Body of pancreas (tissue), 4 donors: ENCODE measurements at places on chromosomes 6 and 20.
A peak's percentile ranks its signal among the peaks of the same experiment; 100 is the strongest.

GRCh38 chr6:37847704-37848103 is 28.2 kb downstream of the ZFAND3 start:
- no peak for DNase-seq

DNA sequence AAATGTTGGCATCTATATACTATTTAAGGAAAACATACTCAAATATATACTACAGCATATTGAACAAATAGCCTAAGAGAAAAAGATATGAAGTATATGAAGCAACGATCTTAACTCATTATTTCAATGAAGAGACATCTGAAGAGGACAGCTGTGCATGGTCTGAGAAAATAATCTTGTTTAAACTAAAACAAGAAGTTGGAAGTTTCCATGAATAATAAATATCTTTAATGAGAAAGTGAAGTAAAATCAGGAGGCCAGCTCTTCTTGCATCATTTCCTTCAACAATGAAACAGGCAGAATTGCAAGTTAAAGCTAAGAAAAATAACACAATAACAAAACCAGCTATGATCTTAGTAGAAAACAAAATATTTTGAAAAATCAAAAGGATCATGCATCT is 1265.4 kb upstream of the MAP3K7 start:
- DNase-seq = no peak

DNA sequence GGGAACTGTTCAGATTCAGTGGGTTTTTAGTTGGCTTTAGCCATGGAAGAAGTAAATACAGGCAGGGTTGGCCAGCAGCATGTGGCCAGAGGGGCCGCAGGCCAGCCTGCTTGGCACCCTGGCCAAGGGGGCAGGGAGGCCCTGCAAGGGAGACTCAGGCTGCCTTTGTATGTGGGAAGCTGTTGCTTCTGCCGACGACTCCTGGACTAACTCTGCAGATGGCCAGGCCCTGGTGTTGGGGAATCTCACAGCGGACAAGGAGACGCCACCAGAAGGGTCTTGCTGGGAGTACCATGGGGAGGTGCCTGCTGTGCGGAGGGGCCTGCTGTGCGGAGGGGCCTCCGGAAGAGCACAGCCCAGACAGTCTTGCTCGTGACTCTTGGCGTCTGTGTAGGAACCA is 25.2 kb downstream of the PYGB start:
- DNase-seq = peak; percentile 9

DNA sequence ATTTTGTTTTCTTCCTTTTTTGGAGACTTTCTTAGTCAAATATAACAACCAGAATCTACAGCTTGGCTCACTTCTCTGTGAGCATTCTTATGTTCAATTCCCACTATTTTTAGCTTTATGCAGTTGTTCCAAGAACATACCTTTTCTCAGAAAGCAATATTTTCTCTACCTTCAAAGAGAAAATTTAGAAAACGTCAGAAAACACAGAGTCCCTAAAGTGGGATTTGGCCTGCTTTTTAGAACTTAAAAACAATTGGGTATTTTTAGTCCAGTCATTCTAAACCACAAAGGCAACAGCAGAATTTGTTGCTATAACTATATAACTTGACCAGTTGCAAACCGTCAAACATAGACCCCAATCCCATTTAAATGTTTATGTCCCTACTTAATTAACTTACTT is 133.1 kb downstream of the MOXD1 start:
- DNase-seq = no peak

- DNase-seq = no peak
These were observed 269.8 kb downstream of the CDH4 start for GRCh38 chr20:61521687-61522420.

DNA sequence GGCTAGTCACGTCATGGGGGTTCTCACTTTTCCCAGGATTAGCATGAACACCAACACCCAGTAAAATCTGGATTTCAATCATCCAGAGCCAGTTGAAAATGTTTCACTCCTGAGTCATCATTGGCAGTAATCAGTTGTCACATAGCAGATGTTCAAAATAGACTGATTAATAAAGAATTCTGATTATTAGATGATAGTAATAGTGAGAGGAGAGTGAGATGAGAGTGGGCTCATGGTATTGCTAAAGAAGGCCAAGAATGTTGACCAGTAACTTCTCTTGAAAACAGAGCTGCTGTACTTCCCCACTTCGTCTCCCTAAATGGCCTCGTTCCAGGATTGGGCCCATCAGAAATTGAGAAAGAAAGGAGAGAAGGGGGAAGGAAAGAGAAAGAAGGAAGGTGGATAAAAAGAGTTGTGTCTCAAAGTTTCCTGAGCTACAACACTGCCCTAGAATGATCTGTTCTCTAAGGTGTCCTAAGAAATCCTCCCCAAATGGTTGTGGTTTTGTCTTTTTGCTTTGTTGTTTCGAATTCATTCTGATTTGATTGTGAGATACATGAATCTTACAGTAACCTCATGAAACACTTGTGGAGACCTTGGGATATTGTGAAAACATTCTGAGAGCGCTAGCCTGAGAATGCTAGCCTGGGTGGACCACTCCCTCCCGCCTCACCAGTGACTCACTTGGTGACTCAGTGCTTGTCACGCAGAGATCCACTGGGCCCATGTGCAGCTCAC is 502.2 kb upstream of the JARID2 start:
- no peak for DNase-seq

DNA sequence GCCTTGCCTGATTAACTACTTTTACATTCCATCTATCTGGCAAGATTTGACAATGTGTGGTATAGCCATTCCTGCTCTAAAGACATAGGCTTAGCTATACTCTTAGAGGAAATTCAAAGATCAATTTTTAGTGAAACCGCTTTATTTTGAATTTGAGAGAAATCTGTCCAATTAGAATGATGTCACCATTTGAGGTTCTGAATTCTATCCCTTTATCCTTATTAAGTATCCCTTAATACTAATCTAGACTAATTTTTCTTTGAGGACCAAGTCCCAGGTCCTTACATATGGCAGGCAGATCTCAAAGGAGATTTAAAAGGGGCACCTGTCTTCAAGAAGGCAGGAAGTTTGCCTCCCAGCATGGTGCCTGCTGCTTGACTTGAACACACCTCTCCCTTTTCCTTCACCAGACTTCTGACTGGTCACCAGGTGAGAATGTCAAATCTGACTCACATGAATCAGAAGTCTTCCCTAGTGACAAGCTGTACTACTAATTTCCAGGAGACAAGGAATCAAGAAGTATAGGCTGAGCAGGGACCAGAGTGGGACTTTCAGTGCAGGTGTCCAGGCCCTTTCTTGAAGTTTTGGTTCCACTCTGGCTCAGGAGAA is 15.0 kb upstream of the MRAP2 start:
- DNase-seq = no peak

GRCh38 chr20:59630526-59630925 is 26.2 kb downstream of the PHACTR3 start:
- DNase-seq = no peak

DNA sequence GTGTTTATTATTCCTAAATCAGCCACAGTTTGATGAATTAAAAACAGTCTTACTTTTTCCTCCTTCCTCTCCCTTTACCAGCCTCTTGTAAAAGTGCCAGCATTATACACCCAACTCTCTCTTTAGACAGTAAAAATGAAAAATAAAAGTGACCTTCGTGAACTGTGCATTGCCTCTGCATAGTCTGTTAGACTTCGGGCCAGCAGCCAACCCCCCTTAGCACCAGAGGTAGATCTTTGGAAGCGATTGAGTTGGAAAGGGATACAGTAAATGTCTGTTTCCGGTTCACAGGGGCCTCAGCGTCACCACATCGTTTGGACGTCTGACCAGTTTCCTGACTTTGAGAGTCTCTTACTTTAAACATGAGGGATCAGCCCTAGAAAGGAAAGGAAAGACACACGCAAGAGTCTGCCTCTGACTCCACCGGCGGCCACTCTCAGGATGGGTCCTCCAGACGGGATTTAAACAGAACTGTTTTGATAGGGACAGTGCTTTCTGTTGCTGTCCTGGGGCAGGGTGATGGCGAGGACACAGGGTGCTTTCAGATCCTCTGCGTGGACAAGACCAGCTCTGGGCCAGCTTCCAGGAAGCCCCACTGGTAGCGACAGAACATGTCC is 206.6 kb upstream of the PREP start:
- no peak for DNase-seq

GRCh38 chr20:7702141-7702540 is 238.1 kb downstream of the HAO1 start:
- no peak for DNase-seq

GRCh38 chr6:28933069-28933468 is 9.3 kb upstream of the TRIM27 start:
- no peak for DNase-seq

DNA sequence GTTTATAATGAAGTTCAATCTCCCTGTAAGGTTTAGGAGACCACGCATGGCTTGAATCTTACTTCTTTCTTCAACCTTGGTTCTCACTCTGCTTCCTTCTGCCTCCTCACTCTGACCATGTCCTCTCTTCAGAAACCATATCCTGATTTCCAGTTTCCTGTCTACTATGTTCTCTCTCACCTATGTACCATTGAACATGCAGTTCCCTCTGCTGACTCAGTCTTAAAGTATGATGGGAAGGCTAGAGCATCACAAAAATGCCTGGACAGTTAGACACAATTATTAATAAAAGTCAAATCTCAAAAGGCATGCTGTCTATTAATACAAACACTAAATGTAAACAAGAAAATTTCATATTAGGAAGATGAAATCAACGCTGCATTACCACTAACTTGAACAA is 151.6 kb downstream of the PRKN start:
- no peak for DNase-seq

- DNase-seq = no peak
These were observed 52.3 kb downstream of the SLC22A3 start for GRCh38 chr6:160400446-160400845.

DNA sequence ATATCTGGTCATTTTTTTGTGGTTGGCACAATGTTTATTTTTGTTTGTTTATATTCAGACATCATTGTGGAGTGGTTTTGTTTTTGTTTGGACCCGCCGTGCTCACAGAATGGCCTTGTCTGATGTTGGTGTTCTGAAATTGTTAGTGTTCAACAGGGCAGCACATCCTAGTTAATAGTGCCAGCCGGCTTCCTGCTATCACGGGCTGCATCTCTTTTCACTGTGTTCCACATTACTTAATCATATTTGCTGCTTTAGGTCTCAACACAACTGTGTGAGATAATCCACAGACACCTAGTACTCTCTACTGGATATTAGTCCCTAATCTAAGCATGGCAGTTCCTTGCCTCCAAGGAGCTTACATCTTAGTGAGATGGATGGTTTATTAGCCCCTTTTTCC is 2.8 kb upstream of the EIF2S2 start:
- DNase-seq = no peak
